ENCODE measurements at places on chromosomes 7 and 10. TPM values are rescaled to one million over a fixed set of nuclear protein-coding genes. Genes with fewer than 3 reads are reported as not detected.

GRCh38 chr7:94957061-94957460 lies 49.7 kb downstream of the PPP1R9A start:
- H3K4me1 ChIP-seq, result no peaks in the 10 kb centered on the region
- H3K27ac ChIP-seq, result no peak overlapping the region
- no peak for DNase-seq
- H3K27me3 ChIP-seq, result no peaks in the 10 kb centered on the region
- no peak overlapping the region for H3K4me3 ChIP-seq

Gene SLC18A3
- total RNA-seq, result not detected

DNA sequence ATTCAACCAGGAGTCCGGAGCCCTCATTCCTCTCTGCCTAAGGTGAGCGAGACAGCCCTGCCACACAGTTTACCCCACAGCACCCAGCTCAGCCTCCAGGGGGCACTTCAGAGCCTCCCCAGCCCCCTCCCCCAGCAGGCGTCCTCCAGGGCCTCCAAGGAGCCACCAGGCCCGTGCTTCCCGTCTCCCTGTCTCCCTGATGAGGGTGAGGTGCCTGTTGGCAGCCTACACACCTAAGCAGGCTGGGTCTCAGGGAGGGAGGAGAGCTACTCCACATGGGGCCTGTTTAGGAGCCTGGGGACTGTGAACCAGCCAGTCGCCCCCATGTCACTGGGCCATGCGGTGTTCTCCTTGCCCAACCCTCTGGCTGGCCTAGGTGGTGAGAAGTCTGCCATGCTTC lies 28.9 kb upstream of the TRIM8 start:
- H3K27ac ChIP-seq, result no peak overlapping the region
- peak; percentile 26 for DNase-seq
- peaks cover 20% of the 10 kb centered on the region for H3K36me3 ChIP-seq
- H3K4me3 ChIP-seq, result no peak overlapping the region

Gene AS3MT
- total RNA-seq, result 0.37 TPM

Gene HYAL4
- total RNA-seq, result not detected

- DNase-seq, result peak; percentile 67
- no peak overlapping the region for H3K27ac ChIP-seq
- no peaks in the 10 kb centered on the region for H3K36me3 ChIP-seq
These were observed 300.4 kb upstream of the NFE2L3 start for GRCh38 chr7:25851332-25852210.

DNA sequence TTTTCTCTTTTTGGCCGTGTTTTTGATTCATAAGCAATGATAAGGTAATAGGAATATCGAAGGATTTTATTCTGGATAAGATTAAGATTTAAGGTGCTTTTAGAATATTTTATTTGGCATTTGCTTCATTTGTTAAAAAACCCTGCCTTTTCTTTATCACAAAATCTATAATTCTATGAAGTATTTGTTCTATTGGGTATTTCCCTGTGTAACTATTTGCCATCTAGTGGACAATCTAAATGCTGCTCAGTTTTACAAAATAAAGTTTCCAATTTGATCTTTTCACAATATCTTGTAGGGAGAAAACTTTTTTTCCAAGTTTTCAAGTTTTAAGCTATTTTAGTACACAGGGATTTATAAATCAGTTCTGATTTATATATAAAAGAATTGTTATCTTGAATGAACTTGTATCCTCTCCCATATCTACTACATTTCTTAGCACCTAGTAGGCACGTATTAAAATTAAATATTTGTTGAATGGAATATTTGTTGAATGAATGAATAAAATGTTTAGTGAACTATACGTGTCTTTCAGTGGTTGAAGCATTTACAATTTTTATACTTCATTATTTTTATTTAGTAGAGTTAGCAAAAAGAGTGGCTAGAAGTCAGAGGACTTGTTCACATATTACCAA lies 26.5 kb downstream of the ANKRD7 start:
- H3K4me1 ChIP-seq, result no peaks in the 10 kb centered on the region
- no peak for DNase-seq
- no peaks in the 10 kb centered on the region for H3K27me3 ChIP-seq
- no peak overlapping the region for H3K4me3 ChIP-seq

Gene CPN1
- total RNA-seq, result not detected

- H3K27ac ChIP-seq, result no peak overlapping the region
- no peaks in the 10 kb centered on the region for H3K27me3 ChIP-seq
- no peaks in the 10 kb centered on the region for H3K36me3 ChIP-seq
These were observed 187.9 kb upstream of the IMMP2L start for GRCh38 chr7:111750228-111750627.

DNA sequence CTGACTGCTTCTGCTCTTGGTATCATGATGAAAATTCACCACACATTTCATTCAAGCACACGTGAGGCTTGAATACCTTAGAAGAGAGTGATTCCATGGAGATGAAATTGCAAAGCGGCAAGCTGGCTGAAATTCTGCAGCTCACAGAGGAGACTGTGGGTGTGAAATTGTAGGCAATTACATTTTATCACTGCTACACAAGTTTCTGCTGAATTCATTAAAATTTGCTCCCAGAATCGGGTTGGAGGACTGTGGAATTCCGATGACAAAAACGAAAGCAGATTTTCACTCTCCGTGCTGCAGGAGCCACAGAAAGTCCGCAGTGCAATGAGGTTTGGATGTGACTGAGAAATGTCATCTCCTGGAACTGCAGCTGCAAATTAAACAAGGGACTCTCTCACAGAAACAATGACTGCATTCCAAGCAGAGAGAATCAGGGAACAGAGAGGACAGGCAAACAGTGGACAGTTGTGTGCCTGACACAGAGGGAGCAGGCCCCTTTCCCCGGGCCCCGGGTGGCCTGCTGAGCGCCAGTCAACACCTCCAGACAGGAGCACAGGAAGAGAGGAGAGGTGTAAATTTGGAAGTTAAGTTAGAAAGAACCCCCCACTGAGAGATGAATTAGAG lies 109.1 kb downstream of the C10orf90 start:
- no peak overlapping the region for H3K27ac ChIP-seq
- H3K4me1 ChIP-seq, result no peaks in the 10 kb centered on the region
- H3K27me3 ChIP-seq, result no peaks in the 10 kb centered on the region
- no peak overlapping the region for H3K4me3 ChIP-seq

DNA sequence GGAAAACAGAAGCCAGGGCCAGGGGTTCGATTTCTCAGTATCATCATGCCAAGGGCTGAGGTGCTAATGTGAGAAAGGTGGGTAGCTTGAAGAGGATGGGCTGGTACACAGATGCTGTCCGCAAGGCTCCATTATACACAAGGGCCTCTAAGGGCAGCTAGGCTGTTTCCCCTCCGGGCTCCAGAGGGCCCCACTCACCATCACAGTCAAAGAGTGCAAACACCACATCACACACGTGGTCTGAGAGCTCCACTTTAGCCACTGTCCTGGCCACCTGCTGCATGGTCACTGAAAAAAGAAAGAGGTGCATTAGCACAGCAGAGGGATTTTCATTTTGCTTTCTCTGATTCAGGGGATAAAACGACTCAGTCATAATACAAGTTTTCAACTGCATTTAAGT lies 20.9 kb upstream of the DNAJB12 start:
- no peak overlapping the region for H3K4me3 ChIP-seq
- no peaks in the 10 kb centered on the region for H3K36me3 ChIP-seq
- DNase-seq, result no peak
- no peaks in the 10 kb centered on the region for H3K27me3 ChIP-seq

- DNase-seq, result no peak
- H3K36me3 ChIP-seq, result no peaks in the 10 kb centered on the region
- H3K4me3 ChIP-seq, result no peak overlapping the region
- no peaks in the 10 kb centered on the region for H3K27me3 ChIP-seq
- no peak overlapping the region for H3K27ac ChIP-seq
- H3K4me1 ChIP-seq, result no peaks in the 10 kb centered on the region
These were observed 290.1 kb downstream of the TCERG1L start for GRCh38 chr10:131021246-131021895.

DNA sequence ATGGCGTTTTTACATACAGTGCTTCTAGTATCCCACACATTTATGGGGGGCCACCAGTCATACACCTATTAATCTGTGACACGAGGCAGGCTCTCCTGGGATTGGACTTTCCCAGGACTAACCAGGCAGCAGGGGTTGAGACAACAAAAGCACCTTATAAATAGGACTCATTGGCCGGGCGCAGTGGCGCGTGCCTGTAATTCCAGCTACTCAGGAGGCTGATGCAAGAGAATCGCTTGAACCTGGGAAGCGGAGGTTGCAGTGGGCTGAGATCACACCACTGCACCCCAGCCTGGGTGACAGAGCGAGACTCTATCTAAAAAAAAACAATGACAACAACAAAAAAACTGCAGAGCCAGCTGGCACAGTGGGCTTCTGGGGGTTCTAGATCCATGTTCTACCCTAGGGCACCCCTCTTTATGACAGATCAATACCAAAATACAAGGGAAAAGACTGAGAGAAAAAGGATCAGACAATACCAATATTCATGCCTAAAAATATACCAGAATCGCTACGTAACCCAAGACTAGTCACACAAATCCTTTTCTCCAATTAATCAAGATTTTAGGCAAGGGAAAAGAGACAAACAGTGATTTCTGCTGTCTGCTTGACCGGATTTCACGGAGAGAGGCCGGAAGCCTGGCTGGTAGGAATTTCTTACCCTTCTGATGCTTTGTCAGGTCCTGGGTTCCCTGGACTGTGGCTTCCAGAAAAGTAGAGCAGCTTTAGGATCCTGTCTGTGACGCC lies 98.4 kb upstream of the CCNY start:
- no peaks in the 10 kb centered on the region for H3K4me1 ChIP-seq
- no peaks in the 10 kb centered on the region for H3K36me3 ChIP-seq
- no peak overlapping the region for H3K27ac ChIP-seq
- H3K27me3 ChIP-seq, result no peaks in the 10 kb centered on the region

GRCh38 chr7:25124465-25125136 lies 459 bp downstream of the CYCS start:
- H3K36me3 ChIP-seq, result peaks cover 27% of the 10 kb centered on the region
- H3K4me1 ChIP-seq, result peaks cover 10% of the 10 kb centered on the region
- H3K27ac ChIP-seq, result peak overlapping the region; percentile 97

- H3K4me1 ChIP-seq, result no peaks in the 10 kb centered on the region
- peaks cover 3% of the 10 kb centered on the region for H3K27me3 ChIP-seq
- no peak overlapping the region for H3K4me3 ChIP-seq
- no peak for DNase-seq
- no peak overlapping the region for H3K27ac ChIP-seq
These were observed 38.8 kb upstream of the SHH start for GRCh38 chr7:155850766-155851678.

- no peaks in the 10 kb centered on the region for H3K27me3 ChIP-seq
- no peaks in the 10 kb centered on the region for H3K36me3 ChIP-seq
- no peak overlapping the region for H3K4me3 ChIP-seq
- H3K4me1 ChIP-seq, result no peaks in the 10 kb centered on the region
These were observed 51.0 kb downstream of the ARL5B start for GRCh38 chr10:18710201-18710653.

DNA sequence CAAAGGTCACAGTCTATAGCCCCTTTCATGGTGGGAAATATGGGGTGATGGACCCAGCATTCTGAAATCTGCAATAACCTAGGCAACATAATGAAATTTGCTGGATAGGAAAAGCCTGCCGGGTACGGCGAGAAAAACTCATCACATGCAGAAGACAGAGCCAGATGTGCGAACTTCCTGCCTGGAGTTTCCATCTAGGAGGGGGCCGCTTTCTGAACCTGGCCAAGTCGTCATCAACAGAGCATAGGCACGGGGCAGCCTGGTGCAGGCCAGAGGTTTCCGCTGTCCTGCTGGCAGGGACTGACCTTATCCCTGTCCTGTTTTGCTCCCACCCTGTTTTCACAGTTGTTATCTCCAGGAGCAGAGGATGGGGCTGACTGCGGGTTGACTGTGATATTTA lies 27.4 kb downstream of the CCDC3 start:
- no peaks in the 10 kb centered on the region for H3K36me3 ChIP-seq
- no peaks in the 10 kb centered on the region for H3K4me1 ChIP-seq
- no peak for DNase-seq
- H3K27ac ChIP-seq, result no peak overlapping the region
- H3K4me3 ChIP-seq, result no peak overlapping the region

Gene FOXI2
- total RNA-seq, result not detected

DNA sequence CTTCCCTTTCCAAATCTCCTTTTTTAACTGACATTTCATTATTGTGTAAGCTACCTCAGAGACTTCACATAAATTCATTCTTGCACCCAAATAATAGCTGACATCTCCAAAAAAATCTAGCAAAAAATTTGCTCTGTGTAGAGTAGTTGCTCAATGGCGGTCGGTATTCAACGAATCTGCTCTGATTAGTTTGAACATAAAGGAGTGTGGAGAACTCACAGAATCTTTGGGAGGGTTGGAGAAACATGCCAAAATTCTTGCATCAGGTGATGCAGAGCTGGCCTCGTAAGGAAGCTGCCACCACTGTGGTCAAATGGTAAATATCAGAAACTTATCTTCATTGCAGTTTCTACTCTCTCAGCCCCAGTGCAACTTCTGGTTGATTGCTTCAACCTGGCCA lies 201.2 kb upstream of the MDFIC start:
- no peaks in the 10 kb centered on the region for H3K27me3 ChIP-seq
- H3K4me3 ChIP-seq, result no peak overlapping the region
- H3K36me3 ChIP-seq, result no peaks in the 10 kb centered on the region
- DNase-seq, result no peak
- H3K27ac ChIP-seq, result no peak overlapping the region
- H3K4me1 ChIP-seq, result no peaks in the 10 kb centered on the region

Gene CLEC2L
- total RNA-seq, result 0.39 TPM

DNA sequence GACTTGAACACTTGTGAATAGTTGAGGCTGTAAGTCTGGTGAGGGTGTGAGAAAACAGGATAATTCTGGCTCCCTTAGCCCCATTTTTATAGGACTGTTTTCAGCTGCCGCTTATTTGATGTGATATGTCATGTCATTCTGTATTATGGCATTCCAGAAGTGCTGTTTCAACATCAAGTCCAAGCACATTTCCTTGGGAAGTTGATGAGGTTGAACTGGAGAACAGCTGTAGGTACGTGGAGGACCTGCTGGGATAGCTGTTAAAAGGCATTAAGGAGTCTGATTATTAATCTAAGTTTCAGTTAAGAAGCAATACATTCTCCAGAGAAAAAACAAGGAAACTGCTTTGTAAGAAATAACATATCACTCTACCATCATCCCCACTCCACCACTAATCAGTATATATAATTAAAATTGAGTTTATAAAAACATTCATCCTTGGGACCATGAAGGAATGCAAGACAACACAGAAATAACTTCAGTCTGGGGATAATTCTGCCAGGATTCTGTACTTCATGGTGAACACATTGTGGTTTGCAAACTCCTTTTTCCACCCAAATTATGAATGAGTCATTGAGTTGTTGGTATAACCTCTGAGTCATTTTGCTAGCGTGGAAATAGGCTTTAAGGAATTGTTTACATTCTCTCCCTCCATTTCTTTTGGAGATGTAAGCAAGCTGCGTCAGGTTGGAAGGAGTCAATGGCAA lies 39.9 kb upstream of the TMEM229A start:
- DNase-seq, result no peak
- no peaks in the 10 kb centered on the region for H3K27me3 ChIP-seq
- H3K36me3 ChIP-seq, result no peaks in the 10 kb centered on the region
- H3K27ac ChIP-seq, result no peak overlapping the region
- H3K4me3 ChIP-seq, result no peak overlapping the region

Data from CD4-positive, CD25-positive, alpha-beta regulatory T cell (primary cell).